Left kidney (tissue), 8 donors: ENCODE measurements at places on chromosomes 3 and 15. TPM values are rescaled to one million over a fixed set of nuclear protein-coding genes. Genes with fewer than 3 reads are reported as not detected.

CKMT1A gene
- polyA plus RNA-seq: 2.5 TPM

TMEM212 gene
- polyA plus RNA-seq: 0.32 TPM

SELENOS gene
- 61.4 TPM for polyA plus RNA-seq

FSTL1 gene
- polyA plus RNA-seq: 519 TPM

RNU5B-1 gene
- not detected for polyA plus RNA-seq

HOMER2 gene
- 33.7 TPM for polyA plus RNA-seq

GPR149 gene
- not detected for polyA plus RNA-seq

SLC24A5 gene
- 2.0 TPM for polyA plus RNA-seq

SLC9C1 gene
- 1.2 TPM for polyA plus RNA-seq

TM6SF1 gene
- polyA plus RNA-seq: 3.2 TPM

GHSR gene
- polyA plus RNA-seq: not detected

PRKCI gene
- polyA plus RNA-seq: 97.0 TPM

GRM7 gene
- 3.3 TPM for polyA plus RNA-seq

VWA5B2 gene
- polyA plus RNA-seq: 2.2 TPM

KLHL40 gene
- polyA plus RNA-seq: not detected
